ENCODE measurements at places on chromosomes 11 and 22.
A peak's percentile ranks its signal among the peaks of the same experiment; 100 is the strongest.

DNA sequence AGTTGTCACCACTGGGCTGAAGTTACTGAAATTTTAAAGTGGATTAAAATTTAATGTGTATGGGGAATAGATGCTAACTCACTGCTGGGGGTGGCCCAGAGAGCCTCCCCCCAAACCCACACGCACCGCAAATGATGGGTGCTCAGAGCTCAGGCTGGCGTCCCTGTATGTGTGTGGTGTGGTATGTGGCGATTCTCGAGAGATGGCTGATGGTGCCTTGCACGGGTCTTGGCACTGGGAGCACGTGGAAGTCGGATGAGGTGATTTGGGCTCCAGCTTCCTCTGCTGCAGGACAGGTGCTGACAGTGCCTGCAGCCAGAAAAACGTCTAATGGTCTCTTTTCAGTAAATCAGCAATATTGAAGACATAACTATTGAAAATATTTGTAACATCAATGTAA, 1473.3 kb downstream of the TBC1D22A start:
- DNase-seq = no peak

DNA sequence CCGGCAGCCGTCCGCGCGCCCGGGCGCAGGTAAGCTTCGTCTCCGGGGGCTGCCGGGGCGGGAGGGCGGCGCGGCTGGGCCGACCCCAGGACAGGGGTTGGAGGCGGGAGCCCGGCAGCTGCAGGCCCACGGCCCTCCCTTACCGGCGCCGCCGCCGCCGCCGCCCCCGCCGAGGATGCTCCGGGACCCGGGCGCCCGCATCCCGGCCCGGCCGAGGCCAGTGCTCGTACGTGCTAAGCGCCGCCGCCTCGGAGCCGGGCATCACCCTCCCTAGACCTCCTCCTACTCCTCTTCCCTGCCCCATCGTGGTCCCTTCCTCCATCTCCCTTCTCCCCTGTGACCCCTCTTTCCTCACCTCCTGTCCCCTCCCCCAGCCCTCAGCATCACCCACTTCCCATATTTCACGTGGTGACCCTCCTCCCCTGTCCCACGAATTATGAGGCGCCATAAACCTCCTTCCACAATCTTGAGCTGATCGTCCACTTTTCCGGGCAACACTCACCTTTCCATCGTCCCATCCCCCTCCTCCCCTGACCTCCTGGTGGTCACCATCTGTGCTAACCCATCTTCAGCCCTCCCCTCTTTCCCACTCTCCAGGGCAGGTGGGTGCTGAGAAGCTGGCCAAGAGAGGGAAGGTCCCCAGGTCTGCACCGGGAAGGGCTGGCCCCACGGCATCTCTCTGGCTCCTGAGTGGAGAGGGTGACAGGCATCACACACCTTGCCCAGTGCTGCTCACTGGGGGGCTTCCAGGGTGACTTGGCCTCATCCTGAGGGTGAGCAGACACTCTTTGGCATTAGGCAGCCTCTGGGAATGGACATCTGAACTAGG, 612 bp downstream of the ASPHD2 start:
- DNase-seq = peak; percentile 14

DNA sequence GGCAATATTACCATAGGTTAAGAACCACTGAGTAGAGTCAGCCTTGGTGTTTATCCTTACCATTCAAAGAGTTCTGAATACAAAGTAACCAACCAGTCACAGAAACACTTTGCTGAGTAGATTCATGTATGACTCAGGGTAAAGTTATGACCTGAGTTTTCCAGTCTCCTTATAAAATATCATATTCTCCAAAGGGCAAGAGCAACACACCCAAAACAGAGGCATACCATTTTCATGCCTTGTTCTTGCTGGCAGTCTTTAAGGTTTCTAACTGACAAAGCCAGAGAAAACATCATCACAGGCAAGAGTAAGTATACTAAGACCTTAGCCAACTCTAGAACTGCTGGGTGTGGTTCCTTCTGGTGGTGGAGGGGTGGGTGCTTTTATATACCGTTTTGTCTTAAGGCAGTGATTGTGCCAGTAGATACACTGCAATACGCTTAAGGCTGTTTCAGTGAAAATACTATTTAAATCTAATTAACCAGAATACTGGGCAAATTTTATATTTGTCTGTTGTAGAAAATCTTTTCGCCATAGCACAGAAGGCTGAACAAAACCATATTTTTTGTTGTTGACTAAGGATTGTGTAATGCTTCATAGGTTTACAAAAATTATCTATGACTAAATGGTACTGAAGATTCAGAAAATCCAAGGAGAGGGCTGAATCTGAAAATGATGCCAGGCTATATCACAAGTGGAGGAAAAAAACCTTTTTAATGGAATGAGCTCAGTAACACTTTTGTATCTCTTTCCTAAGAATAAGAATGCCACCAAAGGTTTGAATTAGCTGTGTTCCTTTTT, 3.0 kb downstream of the ATL3 start:
- no peak for DNase-seq

GRCh38 chr11:78205256-78205655, 16.5 kb downstream of the USP35 start:
- DNase-seq = no peak

GRCh38 chr22:36145881-36146280, 14.7 kb downstream of the APOL3 start:
- DNase-seq = no peak

GRCh38 chr11:126403658-126404057, 48.2 kb downstream of the ST3GAL4 start:
- no peak for DNase-seq

- DNase-seq = no peak
Measured at GRCh38 chr11:67442504-67443404, 522 bp downstream of the CORO1B start.

- no peak for DNase-seq
Measured at GRCh38 chr11:132719684-132720083, 812.6 kb downstream of the OPCML start.

DNA sequence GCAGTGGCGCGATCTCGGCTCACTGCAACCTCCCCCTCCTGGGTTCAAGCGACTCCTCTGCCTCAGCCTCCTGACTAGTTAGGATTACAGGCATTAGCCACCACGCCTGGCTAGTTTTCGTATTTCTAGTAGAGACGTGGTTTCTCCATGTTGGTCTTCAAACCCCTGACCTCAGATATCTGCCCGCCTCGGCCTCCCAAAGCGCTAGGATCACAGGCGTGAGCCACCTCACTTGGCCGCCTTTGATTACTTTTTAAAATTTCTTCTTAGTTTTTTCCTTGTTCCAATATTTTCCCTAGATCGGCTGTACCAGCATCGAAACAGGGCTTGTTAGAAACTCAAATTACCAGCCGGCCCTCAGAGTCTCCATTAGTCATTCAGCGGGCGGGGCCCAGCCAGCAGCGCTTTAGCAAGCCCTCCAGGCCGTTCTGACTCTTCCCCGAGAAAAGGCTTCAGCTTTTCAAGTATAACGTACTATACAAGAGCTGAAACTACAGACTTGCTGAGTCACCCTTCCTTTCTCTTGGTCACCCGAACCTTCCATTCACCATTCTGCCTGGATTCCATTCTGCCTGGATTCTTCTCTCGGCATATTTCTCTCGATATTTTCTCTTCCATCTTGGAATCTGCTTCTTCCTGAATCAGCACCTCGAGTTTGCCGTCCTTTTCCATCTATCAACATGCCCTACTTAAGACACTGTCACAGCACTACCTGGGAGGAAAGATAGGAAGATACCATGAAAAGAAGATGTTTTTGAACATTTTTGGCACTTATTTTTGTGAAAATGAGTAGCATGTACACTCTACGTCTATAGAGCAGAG, 6.7 kb upstream of the CAPRIN1 start:
- DNase-seq = peak; percentile 23

DNA sequence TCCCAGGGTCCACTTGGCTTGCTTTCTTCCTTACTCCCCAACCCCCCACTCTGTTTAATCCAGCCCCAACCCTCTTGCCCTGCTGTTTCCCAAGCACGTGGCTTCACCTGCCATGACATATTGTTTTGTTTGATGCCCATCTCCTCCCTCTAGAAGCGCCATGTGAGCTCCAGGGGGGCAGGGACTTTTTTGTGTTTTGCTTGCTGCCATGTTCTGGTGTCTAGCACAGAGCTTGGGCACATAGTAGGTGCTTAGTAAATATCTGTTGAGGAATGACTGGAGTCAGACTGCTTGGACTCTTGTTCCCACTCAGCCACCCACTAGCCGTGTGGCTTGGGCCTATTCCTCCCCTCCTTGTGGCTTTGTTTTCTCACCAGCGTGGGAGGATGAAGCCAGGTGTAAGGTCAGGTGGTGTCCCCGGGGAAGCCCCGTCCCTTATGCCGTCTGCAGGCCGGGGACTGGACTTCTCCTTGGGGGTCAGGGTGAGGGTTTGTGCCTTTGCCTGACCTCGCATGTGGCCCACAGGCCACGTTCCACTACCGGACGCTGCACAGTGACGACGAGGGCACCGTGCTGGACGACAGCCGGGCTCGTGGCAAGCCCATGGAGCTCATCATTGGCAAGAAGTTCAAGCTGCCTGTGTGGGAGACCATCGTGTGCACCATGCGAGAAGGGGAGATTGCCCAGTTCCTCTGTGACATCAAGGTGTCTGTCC, 3.8 kb downstream of the AIP start:
- peak; percentile 66 for DNase-seq

- no peak for DNase-seq
Measured at GRCh38 chr22:24593836-24594568, 1.1 kb upstream of the LRRC75B start.

DNA sequence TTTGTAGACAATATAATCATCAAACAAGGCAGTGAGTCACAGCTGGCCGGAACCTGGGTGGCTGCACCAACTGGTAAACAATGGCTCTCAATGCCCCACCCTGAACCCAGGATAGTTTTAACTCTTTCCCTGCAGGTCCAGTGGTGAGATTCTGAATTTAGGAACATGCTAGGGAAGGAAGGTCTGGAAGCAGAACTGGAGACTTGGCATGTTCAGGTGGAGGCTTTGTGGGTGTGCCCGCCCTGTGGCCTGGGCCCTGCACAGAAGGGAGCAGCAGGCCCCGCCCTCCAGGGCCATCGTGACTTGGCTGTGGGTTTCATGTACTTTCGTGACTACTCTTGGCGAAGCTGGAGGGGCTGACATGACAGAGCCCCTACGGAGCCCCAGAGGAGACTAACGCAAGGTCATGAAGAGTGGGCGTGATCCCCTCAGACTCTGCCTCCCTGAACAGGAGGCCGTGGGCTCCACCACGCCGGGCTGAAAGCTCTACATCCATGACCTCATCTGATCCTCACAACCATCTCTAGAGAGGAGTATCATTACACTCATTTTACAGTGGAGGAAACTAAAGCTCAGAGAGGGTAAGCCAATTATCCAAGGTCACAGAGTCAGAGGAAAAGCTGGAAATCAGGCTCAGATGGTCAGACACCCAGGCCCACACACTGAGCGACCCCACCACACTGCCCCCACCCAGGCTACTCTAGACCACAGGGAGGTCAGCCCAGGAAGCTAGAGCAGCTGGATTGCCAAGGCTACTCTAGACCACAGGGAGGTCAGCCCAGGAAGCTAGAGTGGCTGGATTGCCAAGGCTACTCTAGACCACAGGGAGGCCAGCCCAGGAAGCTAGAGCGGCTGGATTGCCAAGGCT, 27.3 kb downstream of the MAFF start:
- DNase-seq = no peak

GRCh38 chr11:961921-962320, 36.3 kb downstream of the AP2A2 start:
- DNase-seq = no peak

DNA sequence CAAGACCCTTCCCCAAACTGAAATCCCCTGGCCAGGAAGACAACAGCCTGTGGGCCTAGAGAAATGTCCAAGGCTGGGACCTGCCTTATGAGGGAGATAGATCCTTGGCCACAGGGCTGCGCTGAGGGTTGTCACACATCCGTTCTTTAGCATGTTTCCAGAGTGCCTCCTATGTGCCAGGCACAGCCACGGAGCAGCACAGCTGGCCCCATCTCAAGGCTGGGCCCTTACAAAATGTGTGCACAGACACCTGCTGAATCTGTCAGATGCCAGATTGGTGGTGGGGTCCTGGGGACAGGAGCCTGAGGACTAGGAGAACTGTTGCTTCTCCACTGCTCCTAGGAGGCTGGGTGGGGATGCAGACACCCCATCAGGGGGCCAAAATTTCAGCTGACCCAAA, 11.2 kb downstream of the GRIK4 start:
- DNase-seq = no peak

- DNase-seq = peak; percentile 63
Measured at GRCh38 chr11:94897330-94897768, 76.0 kb downstream of the CWC15 start.

- no peak for DNase-seq
Measured at GRCh38 chr11:129937592-129938238, 42.3 kb upstream of the NFRKB start.

DNA sequence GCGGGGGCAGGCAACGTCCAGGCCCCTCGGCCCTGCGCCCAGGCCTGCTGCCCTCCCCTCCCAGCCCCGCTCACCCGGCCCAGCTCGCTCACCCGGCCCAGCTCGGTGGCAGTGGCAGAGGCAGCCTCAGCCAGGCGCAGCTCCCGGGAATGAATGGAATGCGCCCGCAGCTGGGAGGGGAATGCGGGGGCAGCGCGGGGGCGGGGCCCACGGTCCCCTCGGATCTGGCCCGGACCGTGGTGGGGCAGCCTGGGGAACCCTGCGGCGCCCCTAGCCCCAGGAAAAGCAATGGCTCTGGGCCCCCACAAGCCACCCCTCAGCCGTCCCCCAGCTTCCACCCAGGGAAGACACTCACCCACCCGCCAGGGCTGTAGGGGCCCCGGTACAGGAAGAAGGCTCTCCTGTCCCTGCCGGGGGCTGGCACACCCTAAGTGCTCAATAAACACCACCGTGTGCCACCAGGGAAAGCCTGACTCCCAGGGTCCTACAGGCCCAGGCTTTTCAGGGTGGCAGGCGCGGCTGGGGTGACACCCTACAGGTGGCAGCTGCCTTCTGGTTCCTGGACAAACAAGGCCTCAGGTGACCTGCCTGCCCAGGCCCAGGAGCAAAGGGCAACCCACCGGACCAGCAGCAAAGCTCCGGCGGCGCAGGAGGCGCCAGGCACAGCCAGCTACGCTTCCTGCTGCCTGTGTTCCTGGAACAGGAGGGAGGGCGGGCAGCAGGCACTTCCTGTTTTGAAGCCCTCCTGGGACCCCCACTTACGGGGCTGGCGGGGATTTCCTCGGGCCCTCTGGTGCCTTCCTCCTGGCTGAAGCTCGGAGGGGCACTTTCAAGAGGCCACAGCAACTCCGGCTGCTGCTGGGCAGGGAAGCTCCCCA, 13.8 kb downstream of the PLXNB2 start:
- no peak for DNase-seq

DNA sequence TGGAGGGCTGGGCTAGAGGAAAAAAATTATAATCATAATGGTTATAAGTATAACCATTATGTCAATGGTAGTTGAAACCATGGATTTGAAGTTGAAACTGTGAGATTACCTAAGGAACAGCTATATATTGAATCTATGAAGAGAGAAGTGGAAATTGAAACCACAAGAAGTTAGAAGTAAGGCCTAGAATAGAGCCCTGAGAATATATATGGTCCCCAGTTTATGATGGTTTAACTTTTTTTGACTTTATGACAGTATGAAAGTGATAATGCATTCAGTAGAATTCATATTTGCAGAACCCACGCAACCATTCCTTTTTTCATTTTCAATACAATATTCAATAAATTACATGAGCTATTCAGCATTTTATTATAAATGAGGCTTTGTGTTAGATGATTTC, 15.0 kb downstream of the AASDHPPT start:
- DNase-seq = no peak
